Posterior cingulate gyrus (tissue), 11 donors: ENCODE measurements at places on chromosomes 6 and 20.

- DNase-seq = no peak
Observed at GRCh38 chr20:36717657-36718056, 28.2 kb downstream of the NDRG3 start.

- no peak for DNase-seq
Observed at GRCh38 chr6:145209272-145209671, 526.0 kb downstream of the EPM2A start.

GRCh38 chr20:49179368-49180277 lies 8.5 kb downstream of the STAU1 start:
- DNase-seq = no peak

DNA sequence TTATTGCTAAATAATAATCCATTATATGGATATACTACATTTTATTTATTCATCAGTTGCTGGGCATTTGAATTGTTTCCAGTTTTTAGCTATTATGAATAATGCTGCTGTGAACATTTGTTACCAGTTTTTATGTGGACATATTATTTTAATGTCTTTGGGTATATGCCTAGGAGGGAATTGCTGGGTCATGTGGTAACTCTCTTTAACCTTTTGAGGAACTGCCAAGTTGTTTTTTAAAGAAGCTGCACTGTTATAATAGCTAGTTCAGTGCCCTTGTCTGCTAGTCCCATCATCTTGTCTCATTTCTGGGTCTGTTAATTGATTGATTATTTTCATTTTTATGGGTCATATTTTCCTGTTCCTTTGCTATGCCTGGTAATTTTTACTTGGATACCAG lies 56.3 kb downstream of the FOXO3 start:
- no peak for DNase-seq

DNA sequence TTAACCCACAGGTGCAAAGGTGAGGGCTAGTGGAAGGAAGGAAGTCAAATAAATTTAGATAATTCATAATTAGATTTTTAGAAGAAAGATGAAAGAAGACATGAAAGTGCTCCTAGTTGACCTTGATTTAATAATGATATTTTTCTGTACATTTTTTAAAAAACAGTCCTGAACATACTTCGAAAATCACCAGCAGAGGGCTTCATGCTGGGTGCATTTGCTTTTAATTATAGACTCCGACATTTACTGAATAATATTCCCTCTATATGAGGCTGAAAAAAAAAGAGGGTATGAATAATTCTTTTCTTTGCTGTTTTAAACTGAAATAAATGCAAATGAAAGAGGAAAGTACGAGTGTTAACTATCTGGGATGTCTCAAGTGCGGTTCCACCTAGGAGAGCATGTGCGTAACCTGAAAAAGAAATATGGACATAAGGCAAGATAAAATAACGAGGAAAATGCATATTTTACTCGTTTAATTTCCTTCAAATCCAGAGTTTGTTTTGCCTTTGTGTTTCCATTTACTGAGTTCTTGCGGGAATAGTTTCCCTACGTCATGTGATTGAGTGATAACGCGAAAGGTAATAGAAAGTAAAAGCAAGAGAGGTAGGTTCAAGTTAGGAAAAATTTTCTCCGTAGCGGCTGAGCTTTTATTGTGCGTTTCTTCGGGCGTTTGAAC lies 3.1 kb upstream of the TFAP2B start:
- no peak for DNase-seq

GRCh38 chr20:14360416-14360815 lies 23.0 kb upstream of the FLRT3 start:
- no peak for DNase-seq

- DNase-seq = no peak
Observed at GRCh38 chr6:120230008-120230407, 880.4 kb upstream of the MAN1A1 start.

- DNase-seq = no peak
Observed at GRCh38 chr6:143619824-143620401, 57.9 kb upstream of the PHACTR2 start.
